ENCODE measurements at places on chromosomes 4 and X.

DNA sequence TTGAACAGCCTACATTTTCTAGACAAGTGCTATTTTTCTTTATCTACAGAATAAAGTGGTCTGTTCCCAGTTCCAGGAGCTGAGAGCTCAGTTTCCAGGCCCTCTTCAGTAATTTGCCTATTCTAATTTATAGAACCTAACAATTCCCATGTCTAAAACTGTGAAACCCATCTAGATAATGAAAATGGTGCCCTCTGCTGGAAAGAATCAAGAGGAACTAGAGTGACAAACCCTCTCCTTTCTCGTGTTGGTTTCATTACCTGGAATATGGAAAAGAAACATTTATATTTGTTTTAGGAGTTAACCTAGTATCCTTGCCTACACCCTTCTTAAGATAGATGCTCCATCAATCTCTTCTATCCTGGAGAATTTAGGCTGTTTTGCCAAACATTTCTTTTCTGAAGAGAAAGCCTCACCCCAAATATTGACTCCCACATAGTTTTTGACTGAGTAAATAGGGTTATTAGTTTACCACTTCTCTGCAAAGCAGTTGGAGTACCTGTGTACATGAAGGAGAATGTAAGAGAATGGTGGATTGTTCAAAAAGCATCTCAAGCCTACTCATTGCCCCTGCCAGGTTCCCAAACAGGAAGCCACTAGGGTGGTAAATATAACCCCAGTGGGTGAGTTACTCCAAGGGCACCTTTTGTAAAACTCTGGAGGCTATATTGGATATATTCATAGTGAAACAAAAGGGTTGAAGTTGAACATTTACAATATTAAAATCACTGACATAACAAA lies 121.6 kb downstream of the RASL11B start:
- no peak for DNase-seq

- no peak for DNase-seq
Observed at GRCh38 chr4:166335256-166335938, 462.4 kb downstream of the TLL1 start.

- no peak for DNase-seq
Observed at GRCh38 chr4:3835527-3836405, 69.6 kb downstream of the ADRA2C start.

GRCh38 chr4:153490985-153491483 lies 24.9 kb downstream of the TMEM131L start:
- no peak for DNase-seq

- DNase-seq = no peak
Observed at GRCh38 chr4:16290681-16291420, 64.6 kb upstream of the TAPT1 start.

DNA sequence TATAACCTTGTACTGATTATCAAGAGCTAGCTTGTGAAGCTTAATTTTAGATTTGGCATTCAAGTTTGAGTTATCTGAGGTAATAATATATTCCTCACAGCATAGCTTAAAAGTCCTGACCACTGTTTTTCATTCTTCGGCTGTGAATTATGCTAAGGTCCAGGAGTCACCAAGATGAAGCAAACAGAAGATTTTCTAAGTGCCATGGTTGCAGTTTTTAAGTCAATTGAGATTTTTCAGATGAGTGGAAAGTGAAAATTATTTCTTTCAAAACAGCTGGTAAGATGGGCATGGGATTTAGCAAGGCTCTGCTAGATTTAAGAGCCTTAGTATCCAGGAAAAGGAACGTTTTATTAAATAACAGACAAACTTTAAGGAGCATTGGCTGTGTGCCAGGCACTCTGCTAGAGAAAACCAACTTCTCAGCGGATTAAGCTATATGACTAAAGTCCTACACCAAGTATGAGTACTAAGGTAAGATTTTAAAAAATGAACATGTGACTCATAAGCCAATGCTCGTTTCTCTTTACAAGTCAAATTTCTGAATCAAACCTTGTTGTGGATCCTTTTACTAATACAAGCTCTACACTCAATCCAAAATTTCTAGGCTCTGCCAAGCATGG lies 149.9 kb upstream of the IL15 start:
- no peak for DNase-seq

DNA sequence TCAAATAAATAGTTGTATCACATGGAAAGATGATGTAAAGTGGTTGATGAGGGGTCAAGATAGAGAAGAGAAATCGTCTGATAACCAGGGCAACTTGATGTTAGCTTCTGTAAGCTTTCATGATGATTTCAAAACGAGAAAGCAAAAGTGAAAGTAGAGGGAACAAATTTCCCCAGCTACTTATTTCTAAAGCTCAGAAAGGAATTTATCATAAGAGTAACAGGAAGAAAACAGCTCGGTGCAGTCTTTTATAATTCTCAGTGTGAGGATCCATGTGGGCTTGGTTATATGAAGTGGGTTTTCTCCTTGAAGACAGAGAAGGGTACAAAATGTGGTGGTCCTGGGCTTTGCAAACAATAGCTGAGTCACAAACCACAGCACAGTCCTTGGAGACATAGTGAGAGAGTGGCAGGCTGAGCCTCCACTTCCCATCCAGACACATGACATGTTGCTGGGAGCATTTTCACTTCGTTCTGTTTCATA lies 32.1 kb upstream of the GLRA2 start:
- DNase-seq = no peak

GRCh38 chr4:98517218-98518021 lies 141.0 kb downstream of the TSPAN5 start:
- no peak for DNase-seq

DNA sequence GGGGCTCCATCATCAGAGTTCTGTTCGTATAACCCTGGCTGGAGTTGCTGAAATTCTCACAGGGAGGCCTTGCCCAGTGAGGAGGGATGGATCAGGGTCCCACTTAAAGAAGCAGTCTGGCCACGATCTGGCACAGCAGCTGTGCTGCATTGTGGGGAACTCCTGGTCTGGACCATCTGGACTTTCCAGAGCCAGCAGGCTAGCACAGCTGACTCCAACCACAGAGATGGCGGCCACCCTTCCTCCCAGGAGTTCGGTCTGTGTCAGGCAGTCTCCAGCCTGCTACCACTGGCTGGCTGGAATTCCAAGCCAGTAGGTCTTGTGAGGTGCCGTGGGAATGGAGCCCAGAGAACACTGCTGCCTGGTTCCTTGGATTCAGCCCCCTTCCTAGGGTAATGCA lies 62.0 kb downstream of the SLAIN2 start:
- no peak for DNase-seq

- no peak for DNase-seq
Observed at GRCh38 chrX:13694359-13694758, 5.4 kb downstream of the RAB9A start.

DNA sequence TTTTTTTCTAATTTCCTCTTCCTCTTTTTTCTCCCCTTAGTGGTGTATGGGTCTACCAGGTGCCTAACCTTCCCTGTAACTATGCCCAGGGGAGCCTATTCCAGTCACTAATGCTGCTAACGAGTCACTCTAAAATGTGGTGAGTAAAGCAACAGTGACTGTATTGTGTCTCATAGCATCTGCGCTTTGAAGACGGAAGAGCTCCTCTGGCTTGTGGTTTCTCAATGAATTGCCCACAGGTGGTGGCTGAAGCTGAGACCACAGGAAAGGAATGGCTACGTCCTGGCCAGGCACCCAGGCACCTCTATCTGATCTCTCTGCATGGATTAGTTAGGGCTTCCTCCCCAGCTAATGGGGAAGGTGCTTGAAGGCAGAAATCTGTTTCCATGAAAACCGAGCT lies 763.5 kb upstream of the FRG1 start:
- DNase-seq = no peak

DNA sequence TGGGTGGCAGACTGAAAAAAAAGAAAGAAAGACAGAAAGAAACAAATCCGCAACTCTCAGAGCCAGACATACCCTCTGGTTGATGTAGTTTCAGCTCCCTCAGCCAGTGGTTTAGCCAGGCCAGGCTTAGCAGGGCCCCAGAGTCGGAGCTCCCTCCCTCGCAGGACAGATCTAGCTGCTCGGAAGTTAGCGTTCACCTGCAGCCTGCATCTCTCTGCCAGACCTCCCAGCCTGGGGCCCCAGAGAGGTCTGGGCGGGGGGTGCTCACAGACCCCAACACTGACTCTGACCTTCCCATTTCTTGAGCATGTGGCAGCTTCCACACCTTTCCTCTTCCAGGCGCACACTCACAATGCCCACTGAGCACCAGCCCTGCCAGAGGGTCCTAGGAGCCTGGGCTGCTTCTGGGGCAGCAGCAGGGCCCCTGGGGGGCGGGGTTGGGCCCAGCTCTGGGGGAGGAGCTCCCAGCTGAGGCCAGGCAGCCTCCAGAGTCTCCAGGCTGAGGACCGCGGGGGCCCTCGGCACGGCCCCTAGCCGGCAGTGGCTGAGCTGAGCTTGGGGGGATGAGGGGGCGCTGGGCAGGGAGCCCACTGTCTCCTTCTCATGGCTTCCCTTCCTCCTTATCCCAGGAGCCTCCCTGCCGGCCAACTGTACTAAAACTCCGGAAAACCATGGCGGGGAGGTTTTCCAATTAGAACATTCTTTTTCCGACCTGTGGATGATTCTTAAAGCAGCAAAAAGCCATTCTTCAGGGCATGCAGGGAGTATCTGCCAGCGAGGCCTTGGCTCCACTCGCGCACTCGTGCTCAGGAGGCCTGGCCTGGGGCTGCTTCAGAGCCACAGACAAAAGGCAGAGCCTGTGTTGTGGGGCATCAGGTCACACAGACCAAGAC lies 4.6 kb upstream of the ZNF185 start:
- no peak for DNase-seq

GRCh38 chr4:180448306-180448705 lies 1794.9 kb upstream of the TENM3 start:
- DNase-seq = no peak

DNA sequence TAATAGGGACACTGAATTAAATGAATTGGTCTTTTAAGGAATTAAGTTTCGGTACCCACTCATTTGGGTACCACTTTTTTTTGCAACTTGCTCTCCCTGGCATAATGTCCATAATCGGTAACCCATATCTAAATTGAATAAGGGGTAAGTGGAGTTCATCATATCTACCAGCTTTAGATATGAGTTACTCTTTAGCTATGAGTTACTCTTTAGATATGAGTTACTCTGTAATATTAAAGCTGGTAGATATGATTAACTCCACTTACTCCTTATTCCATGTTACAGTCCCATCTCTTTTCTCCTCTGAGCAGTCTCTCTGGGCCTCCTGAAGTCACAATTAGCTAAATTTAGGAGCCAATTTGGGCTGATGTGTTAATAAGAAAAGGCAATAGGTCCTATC lies 85.7 kb downstream of the TEX13C start:
- no peak for DNase-seq

GRCh38 chrX:69082055-69082752 lies 83.0 kb downstream of the PJA1 start:
- peak; percentile 30 for DNase-seq

DNA sequence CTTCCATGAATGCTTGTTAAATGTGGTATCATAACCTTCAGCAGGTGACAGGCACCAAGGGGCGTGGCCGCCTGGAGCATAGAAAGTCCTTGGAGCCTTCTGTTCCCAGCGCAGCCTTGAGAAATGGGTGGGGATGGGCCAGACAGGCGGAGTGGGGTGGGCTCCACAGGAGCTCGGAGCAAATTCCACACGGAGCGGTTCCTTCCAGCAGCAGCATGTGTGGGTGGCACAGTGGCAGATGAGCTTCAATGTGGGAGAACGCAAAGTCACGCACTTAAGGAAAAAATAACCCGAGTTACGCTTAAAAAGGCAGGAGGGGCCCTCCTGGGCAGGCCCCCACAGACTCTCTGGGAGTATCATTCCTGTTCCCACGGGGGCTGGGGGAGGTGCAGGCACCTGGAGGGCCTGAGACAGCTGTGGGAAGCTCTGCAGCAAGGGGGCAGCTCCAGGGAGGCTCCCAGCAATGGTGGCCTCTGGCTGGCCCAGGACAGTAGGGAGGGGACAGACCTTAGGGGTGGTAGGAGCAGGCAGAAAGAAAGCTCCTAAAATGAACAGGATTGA lies 15.3 kb downstream of the TMEM271 start:
- no peak for DNase-seq

GRCh38 chr4:143745874-143746273 lies 45.4 kb upstream of the FREM3 start:
- no peak for DNase-seq

DNA sequence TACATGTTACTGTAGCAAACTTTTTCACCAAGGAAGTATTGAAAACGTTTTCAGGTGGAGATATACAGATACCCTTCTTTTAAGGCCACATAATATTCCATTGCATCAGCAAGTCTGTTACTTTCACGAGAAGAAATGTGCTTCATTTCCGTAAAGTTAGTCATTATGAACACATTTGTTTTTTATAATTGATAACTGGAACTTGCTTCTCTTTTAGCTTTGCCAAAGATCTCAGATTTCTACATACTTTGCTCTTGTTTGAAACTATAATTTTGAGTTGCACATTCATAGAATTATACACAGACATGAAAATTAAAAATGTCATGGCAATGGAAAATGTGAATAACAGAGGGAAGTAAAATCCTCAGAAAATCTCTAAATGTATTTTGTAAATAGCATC lies 128.7 kb upstream of the GIMD1 start:
- DNase-seq = no peak

DNA sequence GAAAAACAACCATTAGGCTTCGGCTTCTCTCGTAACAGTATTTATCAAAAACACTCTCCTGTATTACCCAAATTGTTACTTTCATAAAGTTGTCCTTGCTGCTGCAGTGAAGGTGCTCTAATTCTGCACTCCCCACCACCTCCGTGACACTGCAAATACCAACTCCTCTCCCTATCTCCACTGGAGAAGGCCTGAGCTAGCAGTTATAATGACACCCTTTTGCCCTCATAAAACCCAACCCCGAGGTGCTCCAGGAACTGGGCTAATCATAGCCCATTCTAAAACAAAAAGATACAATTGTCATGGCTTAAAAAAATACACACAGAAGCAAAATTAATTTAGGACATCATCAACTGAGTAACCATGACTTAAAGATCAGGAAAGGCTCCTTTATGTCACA lies 59.2 kb downstream of the MAP7D2 start:
- DNase-seq = no peak

- peak; percentile 14 for DNase-seq
Observed at GRCh38 chrX:38220024-38220414, 652 bp downstream of the SRPX start.

- no peak for DNase-seq
Observed at GRCh38 chr4:1045595-1046201, 34.3 kb downstream of the FGFRL1 start.

GRCh38 chrX:15033917-15034316 lies 160.7 kb downstream of the MOSPD2 start:
- DNase-seq = no peak

- no peak for DNase-seq
Observed at GRCh38 chr4:2025817-2026216, 17.0 kb upstream of the NELFA start.
